Articular chondrocyte of knee joint (primary cell): ENCODE measurements at places on chromosomes 11 and 22. TPM values are rescaled to one million over a fixed set of nuclear protein-coding genes. Genes with fewer than 3 reads are reported as not detected.

The F2 gene
- total RNA-seq = not detected in 2 replicates

The IGLL1 gene
- total RNA-seq = not detected in 2 replicates

The MPEG1 gene
- total RNA-seq = not detected in 2 replicates

The APOC3 gene
- total RNA-seq = not detected in 2 replicates

The OR10A2 gene
- not detected in 2 replicates for total RNA-seq

The HEPHL1 gene
- total RNA-seq = not detected in 2 replicates
